ENCODE measurements at places on chromosomes 2 and 18. TPM values are rescaled to one million over a fixed set of nuclear protein-coding genes. Genes with fewer than 3 reads are reported as not detected.

DNA sequence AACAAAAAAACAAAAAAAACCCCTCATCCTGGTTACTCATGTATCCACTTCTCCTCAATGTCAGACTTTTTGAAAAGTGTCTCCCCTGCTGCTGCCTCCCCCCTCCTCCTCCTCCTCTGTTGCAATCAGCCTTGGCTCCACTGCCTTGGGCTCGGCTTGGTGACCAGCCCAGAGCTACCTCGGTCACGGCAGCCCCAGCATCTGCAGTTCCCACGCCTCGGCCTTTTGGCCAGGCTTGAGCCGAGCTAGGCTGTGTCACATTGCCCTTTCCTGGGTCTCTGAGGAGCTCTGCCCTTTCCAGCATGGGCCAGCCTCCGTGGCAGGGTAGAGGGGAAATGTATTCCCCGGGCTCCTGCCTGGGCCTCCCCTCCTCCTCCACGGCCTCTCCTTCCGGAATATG is 22.7 kb upstream of the INHBB start:
- DNase-seq: peak; percentile 83
- H3K4me3 ChIP-seq: no peak overlapping the region
- H3K27ac ChIP-seq: no peak overlapping the region
- no peaks in the 10 kb centered on the region for H3K36me3 ChIP-seq
- H3K4me1 ChIP-seq: peaks cover 26% of the 10 kb centered on the region

Gene WNT10A
- total RNA-seq: 2.5 TPM

Gene FBLN7
- 0.79 TPM for total RNA-seq

DNA sequence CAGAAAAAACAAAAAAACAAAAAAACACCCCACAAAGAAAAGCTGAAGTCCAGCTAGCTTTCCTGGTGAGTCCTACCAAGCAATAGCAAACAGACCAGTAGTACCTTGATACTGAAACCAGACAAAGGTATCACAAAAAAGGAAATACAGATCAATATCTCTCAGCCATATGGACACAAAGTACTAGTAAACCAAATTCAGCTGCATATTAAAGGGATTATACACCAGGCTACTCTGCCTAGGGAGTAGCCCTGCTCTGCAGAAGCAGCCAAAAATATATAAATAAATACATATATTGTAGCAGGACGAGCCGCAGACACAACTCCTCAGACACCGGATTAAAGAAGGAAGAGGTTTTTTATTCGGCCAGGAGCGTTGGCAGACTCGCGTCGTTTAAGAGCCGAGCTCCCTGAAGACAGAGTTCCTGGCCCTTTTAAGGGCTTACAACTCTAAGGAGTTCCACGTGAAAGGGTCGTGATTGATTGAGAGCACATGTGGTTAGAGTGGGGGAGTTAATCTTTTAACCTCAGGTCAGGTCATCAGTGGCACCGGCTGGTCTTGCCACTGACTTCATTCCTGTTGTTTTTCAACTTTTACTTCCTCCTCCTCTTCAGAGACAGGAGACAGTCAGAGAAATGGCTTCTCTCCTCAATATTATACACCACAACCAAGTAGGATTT is 38.4 kb upstream of the DTNB start:
- H3K4me3 ChIP-seq: no peak overlapping the region
- H3K27me3 ChIP-seq: no peaks in the 10 kb centered on the region

DNA sequence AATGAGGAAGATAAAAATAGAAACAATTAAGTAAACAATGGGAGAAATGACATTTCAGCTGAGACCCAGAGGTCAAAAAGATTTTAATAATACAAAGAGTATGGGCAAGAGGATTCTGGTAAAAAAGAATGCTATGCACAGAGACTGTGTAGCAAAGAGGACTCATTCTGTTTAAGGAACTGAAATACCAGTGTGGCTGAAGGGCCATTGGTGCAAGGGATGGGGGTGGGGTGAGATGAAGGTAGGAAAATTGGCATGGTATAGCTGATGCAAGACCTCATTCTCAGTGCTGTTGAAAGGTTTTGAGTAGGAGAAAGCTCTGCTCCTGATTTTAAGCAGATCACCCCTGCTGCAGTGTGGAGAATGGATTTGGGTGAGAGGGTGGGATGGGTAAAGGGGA is 10.8 kb downstream of the GALNT1 start:
- no peaks in the 10 kb centered on the region for H3K36me3 ChIP-seq
- no peak overlapping the region for H3K4me3 ChIP-seq
- no peak overlapping the region for H3K27ac ChIP-seq
- H3K4me1 ChIP-seq: peaks cover 9% of the 10 kb centered on the region
- no peaks in the 10 kb centered on the region for H3K27me3 ChIP-seq
